Epithelial cell of prostate (primary cell): ENCODE measurements at places on chromosomes 7 and 10.

GRCh38 chr7:75638594-75639070 lies 100.1 kb downstream of the HIP1 start:
- no peak for DNase-seq

DNA sequence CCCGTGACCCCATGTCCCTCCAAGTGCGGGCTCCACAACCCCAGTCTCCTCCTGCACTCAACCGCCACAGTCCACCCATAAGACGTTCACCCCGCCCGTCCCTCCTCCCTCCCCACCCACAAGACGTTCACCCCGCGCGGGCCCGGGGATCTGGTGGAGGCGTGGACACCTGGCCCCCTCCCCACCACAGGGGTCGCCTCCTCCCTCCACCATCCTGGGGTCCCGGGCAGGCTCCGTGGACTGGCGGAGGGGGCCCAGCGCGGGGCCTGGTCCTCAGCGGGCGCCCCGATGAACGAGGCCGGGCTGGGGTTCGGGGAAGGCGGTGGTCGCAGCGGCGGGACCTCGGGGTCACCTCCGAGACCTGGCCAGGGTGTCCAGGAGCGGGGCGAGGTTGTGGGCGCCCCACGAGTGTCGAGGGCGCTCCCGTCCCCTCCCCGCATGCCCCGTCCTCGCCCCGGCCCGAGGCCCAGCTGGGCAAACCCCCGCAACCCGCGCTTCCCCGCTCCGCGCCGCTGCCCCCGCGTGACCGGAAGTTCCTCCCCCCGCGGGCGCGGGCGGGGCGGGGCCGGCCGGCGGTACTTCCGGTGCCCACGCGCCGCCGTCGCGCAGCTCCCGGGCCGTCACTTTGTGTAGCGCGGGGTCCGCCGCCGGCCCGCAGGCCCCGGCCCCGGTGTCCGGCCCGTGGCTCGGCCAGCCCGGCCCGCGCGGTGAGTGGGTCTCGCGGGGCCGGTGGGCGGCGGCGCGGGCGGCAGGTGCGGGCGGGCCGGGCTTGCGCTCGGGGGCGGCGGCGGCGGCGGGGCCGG lies at the start of gene ZNF316:
Gene ZNF316 (plus strand): TSS at position 578 of the 803 bp plus-strand sequence. CDS start 5,092 bp downstream, outside the sequence.
- no peak for DNase-seq

DNA sequence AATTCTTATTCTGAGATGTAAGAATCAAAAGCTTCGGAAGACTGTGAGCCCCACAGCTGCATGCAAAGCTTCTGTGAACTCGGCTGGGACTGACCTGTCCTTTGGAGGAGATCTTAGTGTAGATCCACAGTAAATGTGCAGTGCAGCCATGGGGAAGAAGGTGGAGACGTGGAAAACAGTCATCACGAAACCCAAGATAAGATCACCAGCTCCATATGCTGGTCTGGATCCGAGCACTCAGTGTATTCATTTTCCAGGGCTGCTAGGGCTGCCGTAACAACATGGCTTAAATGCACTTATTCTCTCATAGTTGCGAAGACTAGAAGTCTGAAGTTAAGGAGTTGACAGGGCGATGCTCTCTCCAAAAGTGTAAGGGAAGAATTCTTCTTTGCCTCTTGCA lies 143.0 kb upstream of the TCF7L2 start:
- no peak for DNase-seq

DNA sequence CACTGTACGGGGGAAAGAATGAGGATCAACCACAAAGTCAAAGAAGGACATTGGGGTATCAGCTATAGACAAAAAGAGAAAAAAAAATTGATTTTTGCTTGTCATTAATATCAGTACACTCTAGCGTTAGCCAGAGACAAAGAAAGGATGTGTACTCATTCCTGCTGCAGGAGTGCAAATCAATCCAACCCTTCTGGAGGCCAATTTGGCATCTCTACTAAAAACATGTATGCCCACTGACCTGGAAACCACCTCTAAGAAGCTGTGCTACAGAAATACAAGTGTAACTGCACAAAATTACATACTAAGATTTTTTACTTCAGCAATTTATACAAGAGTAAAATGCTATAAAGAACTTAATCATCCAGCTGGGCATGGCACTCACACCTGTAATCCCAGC lies 13.6 kb downstream of the NSMCE4A start:
- DNase-seq, result no peak

GRCh38 chr7:116356333-116356965 lies 143.1 kb upstream of the CAV2 start:
- DNase-seq, result no peak

DNA sequence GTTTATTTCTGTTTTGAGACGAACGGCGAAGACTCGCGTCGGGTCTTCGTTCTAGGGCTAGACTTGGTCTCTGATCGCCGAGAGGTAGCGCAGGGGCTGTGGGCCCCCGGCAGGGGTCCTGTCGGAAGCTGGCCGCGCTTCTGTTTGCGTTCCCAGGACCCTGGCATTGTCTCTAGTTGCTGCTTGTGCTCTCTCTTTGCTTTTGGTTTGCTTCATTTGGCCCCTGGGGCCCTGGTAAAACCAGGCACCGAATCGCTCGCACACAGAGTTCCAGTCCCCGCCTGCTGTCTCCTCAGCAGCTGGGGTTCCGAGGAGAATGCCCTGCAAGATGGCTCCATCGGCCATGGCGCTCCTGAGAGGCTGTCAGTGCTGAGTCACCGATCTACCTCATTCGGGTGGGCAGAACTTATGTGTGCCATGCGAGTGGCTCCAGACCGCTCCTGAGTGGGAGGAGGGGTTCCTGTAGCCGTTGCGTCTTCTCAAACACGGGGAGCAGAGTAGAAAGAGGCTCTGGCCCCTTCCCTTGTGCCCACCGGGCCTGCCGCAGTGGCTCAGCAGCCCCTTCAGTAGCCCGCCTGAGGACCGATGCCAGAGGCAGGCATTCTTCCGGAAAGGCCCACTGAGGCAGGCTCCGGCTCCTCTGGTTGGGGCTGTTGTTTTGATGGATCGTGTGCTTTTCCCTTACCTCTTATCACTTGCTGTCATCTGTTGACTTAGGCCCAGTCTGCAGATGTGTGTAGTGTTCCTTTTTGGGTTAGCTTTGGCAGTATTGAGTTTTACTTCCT lies 826 bp downstream of the CHPF2 start:
- DNase-seq, result peak; percentile 40

DNA sequence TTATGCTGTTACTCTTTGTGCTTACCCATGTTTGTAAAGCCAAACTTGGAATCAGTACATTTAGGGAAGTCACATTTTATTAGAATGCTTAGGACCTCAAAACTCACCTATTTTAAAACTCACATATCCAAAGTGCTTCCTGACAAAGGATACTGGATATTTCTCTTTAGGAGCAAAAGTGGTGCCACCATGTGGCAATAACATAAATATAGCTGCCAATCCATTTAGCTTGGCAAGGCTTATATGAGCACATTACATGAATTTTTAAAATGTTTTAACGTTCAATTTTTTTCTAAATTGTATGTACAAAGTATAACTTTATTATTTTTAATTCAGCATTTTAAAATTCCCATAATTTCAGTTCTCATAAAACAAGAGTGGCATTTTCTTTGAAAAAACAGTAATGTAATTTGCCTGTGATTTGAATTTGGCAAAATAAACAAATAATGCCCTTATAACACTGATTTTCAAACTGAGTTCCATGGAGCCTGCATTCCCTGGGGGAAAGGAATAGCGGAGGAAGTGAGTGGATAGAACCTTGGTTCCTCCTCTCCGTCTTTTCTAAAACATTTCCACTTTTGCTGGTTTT lies 75.4 kb downstream of the HDAC9 start:
- no peak for DNase-seq

DNA sequence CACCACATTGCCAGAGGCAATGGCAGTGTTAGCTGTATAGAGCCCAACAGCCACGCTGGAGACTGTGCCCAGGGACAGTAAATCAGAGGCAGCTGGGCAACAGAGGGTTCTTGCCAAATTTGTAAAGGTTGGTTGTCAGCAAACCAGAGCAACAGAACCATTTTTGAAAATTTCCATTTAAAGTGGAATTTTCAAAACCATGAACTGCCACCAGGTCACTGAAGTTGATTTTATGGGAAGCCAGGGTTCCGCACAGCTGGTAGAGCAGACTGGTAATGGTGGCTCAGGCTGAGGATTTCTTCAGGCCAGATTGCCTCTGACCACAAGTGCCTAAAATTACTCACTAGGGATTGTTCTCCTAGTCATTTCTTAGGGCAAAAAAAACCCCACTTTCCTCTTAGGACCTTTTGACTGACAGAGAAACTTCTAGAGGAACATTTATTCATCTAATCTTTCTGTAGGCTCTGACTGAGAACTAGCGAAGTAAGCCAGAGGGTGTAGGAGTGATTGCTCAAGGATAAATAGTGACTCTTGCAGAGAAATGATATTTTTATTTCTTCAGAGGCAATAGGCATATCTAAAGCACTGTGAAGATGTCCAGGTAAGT lies 342.4 kb downstream of the BBS9 start:
- no peak for DNase-seq
